ENCODE measurements at places on chromosomes 13 and 19. TPM values are rescaled to one million over a fixed set of nuclear protein-coding genes. Genes with fewer than 3 reads are reported as not detected.

SULT2B1 gene
- not detected for total RNA-seq

ATP7B gene
- 1.3 TPM for total RNA-seq

FFAR2 gene
- total RNA-seq, result not detected

CCDC124 gene
- 24.9 TPM for total RNA-seq

LIM2 gene
- not detected for total RNA-seq
